ENCODE measurements at places on chromosomes 7 and 10. TPM values are rescaled to one million over a fixed set of nuclear protein-coding genes. Genes with fewer than 3 reads are reported as not detected.

DNA sequence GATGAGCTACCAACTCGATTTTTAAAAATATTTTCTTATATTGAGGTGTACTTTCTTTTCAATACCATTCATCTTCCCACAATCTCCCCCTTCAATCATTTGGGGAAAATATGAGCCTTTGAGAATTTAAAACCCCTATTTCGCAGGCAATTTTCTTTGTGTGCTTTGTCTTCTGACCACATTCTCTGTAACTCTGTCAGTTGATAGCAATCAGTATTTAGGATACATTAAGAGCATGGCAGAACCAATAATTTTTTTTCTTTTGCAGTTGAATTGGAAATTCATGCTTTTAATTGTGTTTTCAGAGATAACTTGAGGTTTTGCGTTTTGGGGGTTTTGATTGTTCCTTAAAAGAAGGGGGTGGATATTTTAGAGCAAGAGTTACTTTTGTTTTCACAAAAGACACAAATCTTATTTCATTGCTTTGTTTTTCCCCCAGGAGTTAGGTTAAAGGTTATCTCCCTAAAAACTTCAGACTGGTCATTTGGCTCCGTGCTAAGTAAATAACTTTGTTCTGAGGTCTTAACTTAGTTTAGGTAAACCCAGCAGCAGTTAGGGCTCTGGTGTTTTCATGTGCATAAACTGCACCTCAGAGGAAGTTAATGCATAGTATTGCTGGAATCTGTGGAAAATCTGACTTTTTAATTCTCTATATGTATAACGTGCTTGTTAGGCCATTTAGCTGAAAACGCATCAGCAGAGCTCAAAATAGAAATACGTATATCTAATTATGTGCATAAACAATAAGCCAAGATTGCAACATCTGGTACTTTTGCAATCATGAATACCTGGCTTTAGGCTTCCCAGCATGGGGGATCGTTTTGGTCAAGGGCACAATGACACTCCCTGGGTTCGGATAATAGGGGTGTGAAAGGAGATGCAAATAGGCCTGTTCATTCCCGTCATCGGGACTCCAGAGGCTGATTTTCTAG lies 676.4 kb upstream of the ANKRD30A start:
- no peaks in the 10 kb centered on the region for H3K36me3 ChIP-seq
- no peaks in the 10 kb centered on the region for H3K27me3 ChIP-seq
- peaks cover 5% of the 10 kb centered on the region for H3K4me1 ChIP-seq
- no peak overlapping the region for H3K27ac ChIP-seq

DNA sequence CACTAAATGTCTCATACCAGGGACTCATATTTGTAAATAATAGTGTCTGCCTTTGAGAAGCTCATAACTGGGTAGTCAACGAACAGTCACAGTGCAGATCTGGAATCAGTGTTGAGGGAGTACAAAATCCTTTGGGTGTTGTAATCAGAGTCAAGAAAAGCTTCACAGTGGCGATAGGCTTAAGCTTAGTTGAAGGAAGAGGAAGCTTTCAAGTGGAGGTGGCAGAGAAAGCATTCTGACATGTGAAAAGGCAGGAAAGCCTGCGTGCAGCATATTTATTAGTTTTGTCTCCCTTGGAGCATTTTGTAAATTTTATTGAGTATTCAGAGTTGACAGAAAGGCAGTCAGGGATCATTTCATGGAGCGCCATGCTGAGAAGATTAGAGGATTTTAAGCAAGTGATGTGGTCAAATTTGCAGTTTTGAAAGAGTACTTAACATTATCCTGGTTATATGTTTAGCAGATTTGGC lies 104.9 kb downstream of the ADK start:
- H3K4me3 ChIP-seq: no peak overlapping the region
- peaks cover 4% of the 10 kb centered on the region for H3K4me1 ChIP-seq
- H3K27ac ChIP-seq: no peak overlapping the region

DNA sequence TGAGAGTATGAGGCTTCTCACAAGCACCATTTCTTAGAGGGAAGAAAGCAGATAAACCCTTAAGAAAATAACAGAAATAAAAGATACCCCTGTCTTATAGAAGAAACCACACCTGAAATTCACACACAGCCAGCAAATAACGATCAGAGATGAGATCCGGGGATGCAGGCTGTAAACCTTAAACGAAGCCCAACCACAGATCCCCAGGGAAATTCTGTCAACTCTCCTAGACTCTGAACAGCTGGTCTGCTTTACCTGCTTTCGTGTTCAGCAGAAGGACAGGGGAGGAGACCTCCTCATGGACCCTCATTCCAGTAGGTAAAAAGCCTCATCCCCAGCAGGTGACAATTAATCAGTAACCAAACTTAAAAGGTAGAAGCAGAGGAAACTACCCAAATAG lies 45.0 kb downstream of the VOPP1 start:
- no peaks in the 10 kb centered on the region for H3K36me3 ChIP-seq
- no peak overlapping the region for H3K4me3 ChIP-seq
- H3K27ac ChIP-seq: no peak overlapping the region
- peaks cover 5% of the 10 kb centered on the region for H3K4me1 ChIP-seq
- H3K27me3 ChIP-seq: no peaks in the 10 kb centered on the region
- DNase-seq: no peak

- no peak overlapping the region for H3K27ac ChIP-seq
- 0 out of 2 replicates have a peak, but pooled peaks cover 2% of the 10 kb centered on the region for H3K27me3 ChIP-seq
- DNase-seq: no peak
These were observed 60.9 kb upstream of the CHRM2 start for GRCh38 chr7:136807598-136807997.

DNA sequence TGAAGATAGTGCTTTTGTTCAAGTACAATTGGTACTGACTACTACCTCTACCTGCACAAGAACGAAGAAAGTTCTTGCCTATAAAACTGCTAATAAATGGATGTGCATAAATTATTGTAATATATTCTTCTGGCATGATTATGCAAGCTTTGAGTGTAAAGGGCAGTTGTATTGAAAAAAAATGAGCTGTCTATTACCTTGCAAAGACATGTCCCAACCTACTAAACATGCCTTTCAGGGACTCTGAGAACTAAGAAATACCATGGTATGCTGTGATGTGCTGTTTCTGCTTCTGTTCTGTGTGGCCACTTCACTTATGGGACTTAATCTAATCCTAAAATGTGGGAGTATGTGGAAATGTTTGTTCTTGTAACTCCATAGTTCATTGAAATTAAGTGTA lies 1083.4 kb downstream of the LRMDA start:
- DNase-seq: no peak
- H3K27ac ChIP-seq: no peak overlapping the region
- H3K27me3 ChIP-seq: no peaks in the 10 kb centered on the region
- H3K36me3 ChIP-seq: no peaks in the 10 kb centered on the region
- no peaks in the 10 kb centered on the region for H3K4me1 ChIP-seq

Gene AKR1C8
- total RNA-seq: not detected

DNA sequence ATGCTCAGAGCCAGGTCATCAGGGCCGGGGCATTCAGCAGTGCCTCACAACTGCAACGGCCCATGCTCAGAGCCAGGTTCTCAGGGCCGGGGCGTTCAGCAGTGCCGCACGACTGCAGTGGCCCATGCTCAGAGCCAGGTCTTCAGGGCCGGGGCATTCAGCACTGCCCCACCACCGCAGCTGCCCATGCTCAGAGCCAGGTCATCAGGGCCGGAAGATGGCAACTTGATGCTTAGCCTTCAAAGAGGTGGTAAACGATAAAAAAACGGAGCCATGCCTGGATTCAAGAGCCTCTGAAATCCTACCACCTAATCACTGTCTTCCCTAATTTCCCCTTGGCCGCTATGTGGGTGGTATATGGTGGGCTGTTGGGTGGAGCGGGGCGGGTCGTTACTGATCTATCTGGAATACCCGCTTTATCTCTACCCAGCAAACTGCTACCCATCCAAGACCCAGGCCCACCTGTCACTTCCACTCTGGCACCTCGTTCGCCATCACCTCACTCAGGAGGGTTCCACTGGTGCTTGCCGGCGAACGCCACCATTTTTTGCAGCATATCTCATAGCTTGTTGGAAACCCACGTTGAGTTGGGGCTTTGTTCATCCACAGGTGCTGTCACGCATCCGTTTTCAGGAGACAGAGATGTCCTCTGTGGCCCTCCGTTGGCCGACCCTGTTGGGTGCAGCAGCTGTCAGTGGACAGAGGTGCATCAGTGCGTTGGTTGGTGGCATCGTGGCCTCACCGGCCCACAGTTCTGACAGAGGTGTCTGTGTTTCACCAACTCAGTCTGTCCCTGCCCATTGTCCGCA lies 221.1 kb downstream of the EBF3 start:
- H3K36me3 ChIP-seq: no peaks in the 10 kb centered on the region
- H3K27ac ChIP-seq: no peak overlapping the region
- no peaks in the 10 kb centered on the region for H3K27me3 ChIP-seq
- H3K4me3 ChIP-seq: no peak overlapping the region

GRCh38 chr7:77940647-77941046 lies 142.1 kb downstream of the PHTF2 start:
- no peaks in the 10 kb centered on the region for H3K27me3 ChIP-seq
- no peak overlapping the region for H3K27ac ChIP-seq
- H3K36me3 ChIP-seq: 0 out of 2 replicates have a peak, but pooled peaks cover 2% of the 10 kb centered on the region

GRCh38 chr7:78395298-78396036 lies 596.9 kb downstream of the PHTF2 start:
- H3K27me3 ChIP-seq: no peaks in the 10 kb centered on the region
- H3K36me3 ChIP-seq: no peaks in the 10 kb centered on the region
- DNase-seq: peak; percentile 28

GRCh38 chr10:89985446-89985845 lies 284.1 kb downstream of the KIF20B start:
- no peak for DNase-seq
- no peaks in the 10 kb centered on the region for H3K4me1 ChIP-seq
- H3K4me3 ChIP-seq: no peak overlapping the region
- H3K27ac ChIP-seq: no peak overlapping the region

DNA sequence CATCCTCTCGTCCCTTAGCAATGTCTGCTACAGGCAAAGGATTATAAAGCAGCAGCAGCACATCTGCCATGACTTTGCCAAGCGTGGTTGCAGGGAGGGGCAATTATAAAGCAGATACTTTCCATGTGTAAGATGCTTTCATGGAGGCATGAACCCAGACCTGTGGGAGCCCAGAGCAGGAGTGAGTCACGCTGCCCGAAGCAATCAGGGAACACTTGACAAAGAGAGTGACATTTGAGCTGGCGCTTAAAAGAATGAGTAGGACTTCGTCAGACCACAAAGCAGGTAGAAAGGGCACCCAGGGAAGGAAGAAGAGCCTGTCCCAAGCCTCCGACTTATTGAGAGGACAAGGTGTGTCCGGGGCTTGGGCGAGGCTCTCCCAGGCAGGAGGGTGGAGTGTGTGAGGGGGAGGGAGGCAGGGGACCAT lies 147.2 kb downstream of the MYOF start:
- H3K27ac ChIP-seq: no peak overlapping the region
- peak; percentile 41 for DNase-seq
- no peaks in the 10 kb centered on the region for H3K27me3 ChIP-seq

Gene DNAJC12
- 2.3 TPM for total RNA-seq

GRCh38 chr7:80587538-80587937 lies 50.9 kb upstream of the CD36 start:
- DNase-seq: no peak
- peaks cover 2% of the 10 kb centered on the region for H3K4me1 ChIP-seq
- H3K4me3 ChIP-seq: no peak overlapping the region
- H3K27me3 ChIP-seq: no peaks in the 10 kb centered on the region

Gene NXPH1
- not detected for total RNA-seq
